ENCODE measurements at places on chromosomes 5 and 9.

- DNase-seq: no peak
Observed at GRCh38 chr5:62720031-62720441, 141.4 kb downstream of the LRRC70 start.

DNA sequence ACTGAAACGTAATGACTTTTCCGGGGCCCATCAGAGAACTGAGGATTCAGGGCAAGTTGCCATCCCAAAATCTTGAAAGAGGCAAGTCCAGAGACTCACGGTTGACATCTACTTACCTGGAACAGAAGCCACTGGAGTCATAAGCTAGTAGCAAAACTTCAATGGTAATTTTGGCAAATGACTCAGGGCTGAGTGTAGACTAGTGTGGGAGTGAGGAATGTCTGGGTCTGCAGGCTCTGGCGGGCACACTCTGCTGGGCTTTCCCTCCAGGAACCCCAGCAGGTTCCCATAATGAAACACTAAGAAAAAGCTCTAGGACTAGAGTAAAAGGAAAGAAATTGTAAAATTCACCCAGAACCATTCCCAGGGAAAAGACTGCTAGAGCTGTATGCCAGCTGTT lies 122.9 kb upstream of the NFIL3 start:
- no peak for DNase-seq

GRCh38 chr5:178349075-178349511 lies 116.5 kb upstream of the PHYKPL start:
- no peak for DNase-seq

- DNase-seq: no peak
Observed at GRCh38 chr9:113511047-113511521, 47.6 kb downstream of the RGS3 start.

GRCh38 chr5:96006291-96006690 lies 44.6 kb upstream of the ELL2 start:
- DNase-seq: no peak

DNA sequence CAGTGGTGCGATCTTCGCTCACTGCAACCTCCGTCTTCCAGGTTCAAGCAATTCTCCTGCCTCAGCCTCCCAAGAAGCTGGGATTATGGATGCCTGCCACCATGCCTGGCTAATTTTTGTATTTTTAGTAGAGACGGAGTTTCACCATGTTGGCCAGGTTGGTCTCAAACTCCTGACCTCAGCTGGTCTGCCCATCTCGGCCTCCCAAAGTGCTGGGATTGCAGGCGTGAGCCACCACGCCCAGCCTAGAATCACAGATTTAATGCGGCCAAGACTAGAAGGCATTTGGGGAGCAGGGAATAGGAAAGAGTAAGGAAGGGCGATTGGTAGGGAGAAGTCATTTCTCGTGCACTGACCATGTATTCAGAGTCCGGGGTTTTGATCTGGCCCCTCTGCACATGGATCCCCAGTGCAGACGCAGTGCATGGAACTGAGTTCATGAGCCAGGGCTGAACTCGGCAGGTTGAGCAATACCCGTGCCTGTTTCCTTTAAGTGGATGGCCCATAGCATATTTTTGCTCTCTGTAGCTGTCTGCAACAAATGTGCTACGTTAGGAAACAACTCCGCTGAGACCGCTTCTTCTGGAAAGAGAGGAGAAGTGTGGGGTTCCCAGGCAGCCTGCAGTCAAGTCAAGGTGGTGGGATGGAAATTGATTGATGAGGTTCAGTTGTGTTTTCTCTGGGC lies 3.4 kb upstream of the HMCN2 start:
- DNase-seq: no peak

GRCh38 chr9:98491828-98492227 lies 216.9 kb downstream of the GABBR2 start:
- no peak for DNase-seq

DNA sequence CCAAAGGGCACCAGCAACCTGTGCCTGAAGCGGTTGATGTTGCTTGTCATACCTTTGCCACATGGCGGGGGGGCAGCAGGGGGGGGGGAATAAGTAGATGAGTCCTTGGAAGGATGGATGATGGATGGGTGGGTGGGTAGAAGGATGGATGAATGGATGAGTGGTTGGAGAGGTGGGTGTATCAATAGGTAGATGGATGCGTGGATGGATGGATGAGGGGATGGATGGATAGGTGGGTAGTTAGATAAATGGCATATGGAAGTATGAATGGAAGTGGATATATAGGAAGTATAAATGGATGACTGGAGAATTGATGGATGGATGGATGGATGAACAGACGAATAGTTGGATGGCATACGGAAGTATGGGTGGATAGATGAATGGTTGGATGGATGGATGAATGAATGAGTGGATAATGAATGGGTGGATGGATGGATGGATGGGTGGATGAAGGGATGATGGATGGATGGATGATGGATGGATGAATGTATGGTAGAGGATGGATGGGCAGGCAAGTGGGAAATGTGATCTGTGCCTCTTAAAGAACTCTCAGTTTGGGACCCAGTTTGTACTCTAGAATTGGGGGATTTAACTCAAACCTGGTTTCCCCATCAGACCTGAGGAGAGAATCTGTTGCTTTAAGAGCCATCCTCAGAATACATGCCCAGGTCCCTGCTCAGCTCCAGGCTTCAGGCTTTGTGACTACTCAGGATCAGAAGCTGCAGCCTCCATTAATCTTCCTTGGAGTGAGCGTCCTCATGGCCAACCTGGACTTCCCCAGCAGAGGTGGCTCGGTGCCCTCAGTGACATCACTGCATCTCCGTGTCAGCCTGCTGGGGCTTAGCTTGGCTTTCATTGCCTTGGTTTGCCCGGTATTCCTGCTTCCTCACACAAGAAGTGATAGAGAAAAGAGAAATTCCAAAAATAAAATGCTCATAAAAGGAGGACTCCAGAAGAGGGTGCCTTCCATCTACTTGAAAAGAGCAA lies 27.6 kb upstream of the SUSD3 start:
- DNase-seq: no peak

GRCh38 chr9:85603936-85604335 lies 137.8 kb downstream of the AGTPBP1 start:
- DNase-seq: no peak

DNA sequence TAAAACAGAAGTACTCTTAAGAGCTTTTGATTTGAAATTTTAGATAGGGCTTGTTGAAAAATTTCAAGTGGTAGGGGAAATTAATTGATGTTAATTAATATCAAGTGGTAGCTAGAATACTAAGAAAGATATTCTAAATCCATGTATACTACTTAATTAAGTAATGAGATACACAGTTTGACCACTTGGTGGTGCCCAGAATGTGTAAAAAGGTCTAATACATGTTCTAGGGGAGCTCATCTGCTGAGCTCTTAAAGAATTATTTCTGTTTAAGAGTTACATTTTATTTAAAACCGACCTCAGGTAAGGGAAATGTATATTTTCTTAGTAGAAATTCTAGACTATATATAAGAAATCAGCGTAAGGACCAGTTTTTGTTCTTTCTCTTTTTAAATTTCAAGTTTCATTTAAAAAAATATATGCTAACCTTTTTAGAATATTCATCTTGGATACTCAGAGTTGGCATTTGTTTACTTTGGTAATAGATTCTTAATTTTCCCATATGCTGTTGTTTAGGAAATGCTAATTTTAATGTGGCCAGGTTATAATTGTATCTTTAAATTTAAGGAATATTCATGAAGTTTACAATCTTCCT lies 61.5 kb downstream of the LNPEP start:
- DNase-seq: no peak

GRCh38 chr9:132609829-132610228 lies 27.4 kb downstream of the BARHL1 start:
- no peak for DNase-seq

DNA sequence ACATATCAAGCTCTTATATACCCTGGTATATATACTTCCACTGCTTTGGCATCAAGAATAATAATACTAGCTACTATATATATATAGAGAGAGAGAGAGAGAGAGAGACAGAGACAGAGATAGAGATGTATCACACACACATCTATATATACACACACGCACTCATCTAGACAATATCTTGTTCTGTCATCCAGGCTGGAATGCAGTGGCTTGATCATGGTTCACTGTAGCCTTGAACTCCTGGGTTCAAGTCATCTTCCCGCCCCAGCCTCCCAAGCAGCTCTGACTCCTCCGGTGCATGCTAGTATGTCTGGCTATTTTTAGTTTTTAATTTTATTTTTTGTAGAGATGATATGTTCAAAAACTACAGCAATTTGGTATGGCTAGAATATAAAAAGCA lies 22.5 kb downstream of the ANKHD1 start:
- DNase-seq: no peak

DNA sequence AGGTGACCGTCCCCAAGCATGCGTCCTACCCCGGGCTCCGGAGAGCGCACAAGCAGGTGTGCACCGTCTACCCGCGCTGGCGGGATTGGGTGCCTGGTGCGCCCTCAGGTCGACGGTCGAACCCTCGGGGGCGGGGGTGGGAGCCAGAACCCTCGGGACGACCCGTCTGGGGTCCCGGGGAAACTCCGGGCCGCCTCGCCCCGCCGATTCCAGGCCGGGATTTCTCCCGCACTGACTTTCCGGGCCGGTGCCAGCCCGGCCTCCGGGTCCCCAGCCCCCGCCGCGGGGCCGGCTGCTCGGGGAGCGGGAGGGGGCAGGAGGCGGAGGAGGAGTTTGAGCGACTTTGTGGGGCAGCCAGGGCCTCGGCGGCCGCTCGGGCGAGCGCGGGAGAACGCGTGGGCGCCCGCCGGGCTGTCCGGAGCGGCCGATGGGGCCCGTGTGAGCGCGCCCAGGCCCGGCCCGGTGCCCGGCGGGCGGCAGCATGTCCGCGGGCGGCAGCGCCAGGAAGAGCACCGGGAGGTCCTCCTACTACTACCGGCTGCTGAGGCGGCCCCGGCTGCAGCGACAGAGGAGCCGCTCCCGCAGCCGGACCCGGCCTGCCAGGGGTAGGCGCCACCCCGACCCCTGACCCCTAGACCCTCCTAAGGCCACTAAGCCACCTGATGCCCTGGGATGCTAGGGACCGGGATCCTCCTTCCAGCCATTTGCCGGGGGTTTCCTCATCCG lies at the start of gene DAB2IP:
Gene DAB2IP, plus strand, starts transcription at position 340 of the 726 bp plus-strand sequence. Its CDS starts 142 bp downstream, at position 482.
- no peak for DNase-seq

DNA sequence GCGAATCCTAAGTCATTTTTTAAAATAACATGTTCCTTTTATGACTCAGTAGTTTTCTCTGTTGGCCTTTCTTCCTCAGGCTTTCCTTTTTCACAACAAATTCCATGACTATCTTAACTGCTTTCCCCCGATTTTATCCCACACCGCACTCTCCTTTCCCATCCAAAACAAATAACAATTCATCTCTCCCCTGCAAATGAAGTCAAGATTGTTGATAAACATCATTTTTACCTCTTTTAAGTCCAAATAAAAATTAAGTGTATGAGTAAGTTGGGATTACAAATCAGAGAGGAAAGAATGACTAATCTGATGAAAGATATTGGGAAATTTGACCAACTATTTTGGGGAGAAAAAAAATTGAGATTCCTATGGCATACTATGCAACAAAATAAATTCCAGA lies 47.3 kb downstream of the SEC61B start:
- no peak for DNase-seq

DNA sequence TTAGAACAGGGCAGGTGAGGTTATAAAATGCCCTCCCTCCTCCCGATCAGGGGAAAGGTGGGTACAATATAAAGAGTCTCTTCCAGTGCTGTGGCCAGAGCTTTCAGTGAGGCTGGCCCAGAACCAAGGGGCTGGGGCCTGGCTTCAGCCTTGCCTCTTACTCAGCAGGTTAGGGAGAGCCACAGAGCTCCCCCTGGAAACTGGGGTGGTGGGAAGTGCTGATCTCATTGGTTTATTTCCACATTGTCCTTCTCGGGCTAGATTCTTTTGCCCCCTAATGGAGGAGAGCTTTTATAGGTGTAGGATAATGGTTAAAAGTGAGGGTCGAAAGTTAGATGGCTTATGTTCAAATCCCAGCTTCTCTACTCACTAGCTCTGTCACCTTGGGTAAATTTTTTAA lies 186.7 kb upstream of the TBC1D2 start:
- DNase-seq: no peak
